ENCODE measurements at places on chromosomes 7 and 10. TPM values are rescaled to one million over a fixed set of nuclear protein-coding genes. Genes with fewer than 3 reads are reported as not detected.

The GRK5 gene
- 5.4 TPM for total RNA-seq

- no peak for DNase-seq
These were observed 398.5 kb upstream of the AKR1E2 start for GRCh38 chr10:4427532-4427931.

- no peak for DNase-seq
These were observed 86.3 kb downstream of the PRKCQ start for GRCh38 chr10:6493521-6494441.

- no peak for DNase-seq
These were observed 391.9 kb upstream of the NPVF start for GRCh38 chr7:25619963-25620799.

DNA sequence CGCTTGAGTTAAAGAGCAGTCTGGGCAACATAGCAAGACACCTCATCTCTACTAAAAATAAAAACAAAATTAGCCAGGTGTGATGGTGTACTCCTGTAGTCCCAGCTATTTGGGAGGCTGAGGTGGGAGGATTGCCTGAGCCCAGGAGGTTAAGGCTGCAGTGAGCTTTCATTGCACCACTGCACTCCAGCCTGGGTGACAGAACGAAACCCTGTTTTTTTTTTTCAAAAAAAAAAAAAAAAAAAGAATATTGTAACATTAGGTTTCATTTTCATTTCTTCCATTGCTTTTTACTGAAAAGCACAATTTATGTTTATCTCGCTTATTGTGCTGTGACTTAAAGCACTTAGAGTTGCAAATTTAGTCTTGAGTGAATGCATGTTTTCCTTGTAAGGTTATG, 80.0 kb downstream of the MLLT10 start:
- no peak for DNase-seq

GRCh38 chr7:107592361-107593024, 12.4 kb downstream of the BCAP29 start:
- DNase-seq: no peak

DNA sequence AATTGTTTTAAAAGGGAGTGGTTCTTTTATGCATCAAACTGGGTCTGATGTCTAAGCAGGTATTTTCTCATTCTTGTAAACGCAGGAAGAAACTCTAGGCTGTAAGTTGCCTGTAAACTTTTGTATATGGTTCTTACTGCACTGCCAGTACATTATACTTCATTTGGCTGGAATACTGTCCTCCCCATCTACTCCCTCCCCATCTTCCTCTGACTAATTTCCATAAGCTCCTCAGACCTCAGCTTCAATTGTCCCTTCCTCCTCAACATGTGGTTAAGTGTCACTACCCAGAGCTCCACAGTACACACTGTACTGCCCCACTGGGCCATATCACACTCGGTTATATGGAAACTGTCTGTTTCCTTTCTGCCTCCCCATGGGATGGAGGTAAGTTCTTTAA, 161.4 kb upstream of the MDFIC start:
- no peak for DNase-seq

DNA sequence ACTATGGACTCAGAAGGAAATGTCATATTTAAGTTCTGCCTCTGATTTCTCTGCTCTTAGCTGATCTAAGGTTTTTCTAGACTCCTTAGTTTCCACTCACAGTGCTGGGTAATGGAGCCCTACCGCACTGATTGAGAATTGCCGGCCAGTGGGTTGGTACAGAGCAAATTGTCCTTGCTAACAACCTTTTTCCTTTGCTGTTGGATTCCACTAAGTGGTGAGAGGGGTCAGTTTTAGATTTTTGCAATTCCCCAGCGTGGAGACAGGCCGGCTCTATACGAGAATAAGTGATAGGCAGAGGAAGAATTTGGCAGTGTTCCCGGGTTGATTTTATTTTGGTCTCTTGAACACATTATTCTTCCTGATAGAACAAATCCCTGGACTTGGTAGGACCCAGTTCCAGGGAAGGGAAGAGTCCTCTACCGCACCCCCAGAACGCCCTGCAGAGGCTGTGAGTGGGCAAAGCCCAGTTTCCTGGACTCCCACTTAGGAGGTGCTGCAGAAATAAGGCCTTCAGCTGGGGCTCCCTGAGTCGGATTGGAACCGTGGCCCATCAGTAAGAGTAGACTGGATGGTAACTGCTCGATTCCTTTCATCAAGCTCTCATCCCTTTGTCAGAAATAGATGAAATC, 3.0 kb upstream of the NRP1 start:
- DNase-seq: no peak

GRCh38 chr7:50298811-50299562, 5.5 kb upstream of the IKZF1 start:
- no peak for DNase-seq

GRCh38 chr10:94398762-94399161, 3.6 kb upstream of the TBC1D12 start:
- DNase-seq: no peak

DNA sequence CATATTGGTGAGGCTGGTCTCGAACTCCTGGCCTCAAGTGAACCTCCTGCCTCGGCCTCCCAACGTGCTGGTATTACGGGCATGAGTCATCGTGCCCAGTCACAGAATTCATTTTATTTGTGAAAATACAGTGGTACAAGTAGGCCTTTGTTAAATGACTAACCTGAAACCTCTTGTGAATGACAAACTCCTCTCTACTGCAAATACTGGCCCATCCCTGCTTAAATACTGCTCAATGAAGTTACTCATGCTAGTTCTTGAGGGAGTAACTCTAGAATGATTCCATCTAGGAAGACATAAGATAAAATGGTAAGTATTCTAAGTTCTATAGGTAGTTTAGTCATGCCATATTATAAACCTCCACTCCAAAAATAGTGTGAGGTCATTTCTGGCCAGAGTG, 80.7 kb downstream of the UBE2H start:
- DNase-seq: no peak

The PON1 gene
- 1.4 TPM for total RNA-seq

GRCh38 chr7:140364819-140365218, 33.5 kb downstream of the SLC37A3 start:
- DNase-seq: no peak

The PDK4 gene
- 234 TPM for total RNA-seq

DNA sequence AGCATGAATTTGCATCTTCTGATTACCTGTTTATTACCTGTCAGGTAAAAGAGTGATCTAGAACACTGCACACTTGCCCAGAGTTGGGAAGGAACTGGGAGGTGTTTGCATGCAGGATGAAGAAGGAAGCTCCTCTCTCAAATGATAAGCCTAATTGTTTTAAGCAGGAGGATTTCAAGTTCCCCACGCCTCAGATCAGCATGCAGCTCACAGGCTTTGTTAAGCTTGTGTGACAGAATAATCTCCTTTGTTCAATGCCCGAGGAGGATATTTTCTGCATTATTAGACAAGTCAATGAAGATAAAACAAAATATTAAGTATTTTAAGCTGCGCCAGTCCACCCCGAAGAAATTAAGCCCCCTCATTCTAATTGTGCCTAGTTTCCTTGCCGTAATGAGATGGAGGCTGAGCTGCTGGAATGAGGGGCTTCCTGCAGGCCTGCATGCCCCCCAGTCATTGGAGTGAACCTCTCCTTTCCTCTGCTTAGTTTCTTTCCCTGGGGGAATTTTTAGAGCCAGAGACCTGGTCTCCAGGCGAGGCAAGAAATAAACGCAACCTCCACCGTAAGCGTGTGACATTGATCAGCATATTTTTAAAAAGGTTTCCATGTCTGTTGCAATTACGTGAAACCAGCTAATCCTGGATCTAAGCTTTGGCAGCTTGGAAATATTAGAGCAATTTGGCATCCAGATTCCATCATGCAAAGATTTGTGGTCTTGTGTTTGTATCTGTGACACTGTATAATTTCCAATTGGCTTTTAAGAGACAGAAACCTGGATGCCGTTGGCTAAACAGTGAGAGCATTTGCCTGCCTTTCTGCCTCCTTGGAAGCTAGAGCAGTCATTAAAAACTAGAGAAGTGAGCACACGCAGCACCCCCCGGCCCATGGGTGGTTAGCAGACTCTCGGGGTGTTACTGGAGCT, 376.0 kb downstream of the GALNT17 start:
- no peak for DNase-seq

- DNase-seq: no peak
These were observed 12.5 kb upstream of the NKX2-3 start for GRCh38 chr10:99520040-99520846.
